NCI-H1105 treated with DMSO at 0.1 percent for 48 hours (cell line): ENCODE measurements at places on chromosomes 4 and X.

- DNase-seq: peak; percentile 6
Observed at GRCh38 chrX:46837558-46838485, 979 bp downstream of the RP2 start.

DNA sequence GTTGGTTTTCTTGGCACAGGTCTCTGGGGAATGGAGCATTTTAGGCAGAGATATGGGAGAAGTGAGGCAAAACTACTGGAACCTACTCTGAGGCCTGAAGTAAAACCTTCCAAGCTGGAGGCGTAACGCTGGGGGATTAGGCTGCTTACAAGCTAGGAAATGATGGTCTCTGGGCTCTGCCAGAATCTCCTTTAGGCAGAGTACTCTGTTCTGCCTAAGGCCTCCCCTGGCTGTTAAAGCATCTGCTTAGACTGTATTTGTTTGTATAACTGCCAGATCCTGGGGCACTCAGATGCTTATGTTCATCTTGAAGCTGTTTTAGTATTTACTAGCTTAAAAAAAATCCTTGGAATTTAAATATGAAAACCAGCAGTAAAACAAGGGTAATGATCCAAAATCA, 822.2 kb downstream of the RPA4 start:
- DNase-seq: no peak

DNA sequence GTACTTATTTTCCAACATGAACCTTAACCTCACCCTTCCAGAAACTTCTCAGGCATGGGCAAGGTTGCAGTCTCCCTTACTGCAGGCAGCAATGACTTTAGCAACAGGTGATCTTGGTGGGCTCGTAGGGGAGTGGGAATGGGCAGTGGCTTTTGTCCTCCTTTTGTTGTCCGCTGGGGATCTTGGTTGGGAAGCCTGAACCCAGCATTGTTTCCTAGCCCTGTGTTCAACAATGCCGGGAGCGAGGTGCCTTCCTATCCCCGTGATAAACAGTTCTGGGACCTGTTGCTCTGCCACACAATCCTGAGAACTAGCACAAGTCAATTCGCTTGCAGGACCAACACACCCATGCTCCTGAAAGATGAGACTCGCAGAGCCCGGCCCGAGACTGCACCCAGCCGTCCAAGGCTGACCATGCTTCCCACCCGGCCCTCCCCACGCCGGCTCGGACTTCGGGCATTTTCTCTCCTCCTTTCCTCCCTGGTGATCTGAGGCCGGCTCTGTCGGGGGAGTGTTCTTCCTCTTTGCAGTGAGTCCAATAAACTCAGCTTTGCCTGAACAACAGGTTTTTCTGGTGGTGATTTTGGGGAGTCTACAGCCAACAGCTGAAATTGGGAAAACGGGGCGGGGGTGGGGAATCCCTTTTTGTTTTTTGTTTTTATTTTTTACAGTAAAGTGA, 20.2 kb downstream of the IRAK1 start:
- DNase-seq: no peak

- DNase-seq: no peak
Observed at GRCh38 chr4:158458271-158458895, 63.3 kb upstream of the RXFP1 start.

GRCh38 chr4:151665022-151665784, 95.6 kb downstream of the GATB start:
- DNase-seq: no peak

GRCh38 chr4:143641361-143641760, 59.1 kb downstream of the FREM3 start:
- DNase-seq: no peak

GRCh38 chrX:153557618-153558355, 40.3 kb downstream of the ATP2B3 start:
- no peak for DNase-seq
